Stimulated activated CD8-positive, alpha-beta memory T cell treated with anti-CD3 and anti-CD28 coated beads, Interleukin-7, amount 100 ng/mL, for 48 hours (primary cell): ENCODE measurements at places on chromosomes 5 and 9.

DNA sequence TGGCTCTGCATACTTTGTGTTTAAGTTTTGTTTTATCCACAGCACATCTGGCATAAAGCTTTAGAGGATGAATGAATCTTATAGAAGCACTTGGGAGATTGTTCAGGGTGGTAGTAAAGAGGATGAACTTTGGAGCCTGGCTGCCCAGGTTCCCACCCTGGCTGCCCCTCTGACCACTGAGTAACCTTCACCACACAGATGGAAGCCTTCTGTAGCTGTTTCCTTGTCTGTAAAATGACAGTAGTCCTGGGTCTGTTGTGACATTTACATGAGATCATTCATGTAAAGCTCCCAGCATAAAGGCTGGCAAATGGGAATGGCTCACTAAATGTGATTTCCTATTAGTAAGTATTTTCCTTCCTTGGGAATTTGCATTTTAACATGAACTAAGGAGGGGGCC, 85.7 kb upstream of the FAM169A start:
- DNase-seq, result no peak

DNA sequence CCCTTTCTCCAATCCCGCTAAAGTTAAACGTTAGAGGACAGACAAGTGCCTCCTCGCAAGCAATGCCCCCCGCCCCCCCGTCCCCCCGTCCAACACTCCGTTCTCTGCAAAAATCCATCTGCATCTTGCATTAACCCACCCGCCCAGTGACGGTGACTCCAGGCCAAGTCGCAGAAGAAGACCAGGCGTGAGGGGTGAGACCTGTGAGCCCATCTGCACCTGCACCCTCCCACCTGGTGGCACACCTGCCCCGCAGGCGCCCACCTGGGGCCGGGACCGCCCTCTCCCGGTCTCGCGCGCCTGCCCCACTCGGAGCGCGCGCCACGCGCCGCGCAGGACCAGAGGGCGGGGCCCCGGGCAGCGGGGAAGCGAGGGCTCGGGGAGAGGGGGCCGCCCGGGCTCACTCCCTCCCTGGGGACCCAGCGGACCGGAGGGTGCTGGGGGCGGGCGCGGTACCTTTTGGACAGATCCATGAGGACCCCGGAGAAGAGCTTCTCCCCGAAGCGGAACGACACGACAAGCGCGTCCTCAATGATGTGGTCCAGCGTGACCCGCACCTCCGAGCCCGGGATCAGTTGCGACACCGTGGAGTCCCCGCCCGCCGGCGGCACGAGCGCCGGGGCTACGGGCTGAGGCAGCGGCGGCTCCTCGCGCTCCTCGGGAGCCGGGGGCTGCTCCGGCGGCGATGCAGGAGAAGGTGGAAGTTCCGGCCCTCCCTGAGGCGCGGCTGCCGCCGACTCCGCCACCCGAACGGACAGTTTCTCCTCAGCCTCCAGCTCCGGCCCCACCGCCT, 705 bp downstream of the PWWP2A start:
- DNase-seq, result peak; percentile 19

GRCh38 chr5:120062515-120062917, 401.6 kb upstream of the PRR16 start:
- DNase-seq, result no peak

DNA sequence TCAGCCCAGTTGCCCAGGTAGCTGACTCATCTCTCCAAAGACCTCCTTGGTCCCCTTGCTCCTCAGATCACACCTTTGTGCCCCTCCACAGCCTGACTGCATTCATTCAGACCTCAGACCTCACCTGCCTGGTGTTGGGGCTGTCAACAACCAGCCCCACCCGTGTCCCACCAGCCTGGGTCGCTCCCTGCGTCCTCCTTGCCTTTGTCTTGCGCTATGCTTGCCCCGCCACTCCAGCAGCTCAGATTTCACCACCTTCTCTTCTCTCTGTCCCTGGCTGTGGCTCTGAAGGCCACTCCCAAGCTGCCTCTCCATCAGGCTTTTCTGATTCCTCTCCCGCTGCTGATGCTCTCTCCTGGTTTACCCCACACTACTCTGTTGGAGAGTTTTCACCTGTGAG, 103.5 kb downstream of the MVB12B start:
- no peak for DNase-seq

- no peak for DNase-seq
Observed at GRCh38 chr5:180311216-180311615, 19.3 kb upstream of the MAPK9 start.

GRCh38 chr5:53733853-53734252, 173.4 kb downstream of the NDUFS4 start:
- DNase-seq, result no peak

GRCh38 chr5:114266374-114266773, 95.5 kb upstream of the KCNN2 start:
- no peak for DNase-seq

- DNase-seq, result no peak
Observed at GRCh38 chr5:125274938-125275724, 528.7 kb upstream of the ZNF608 start.

GRCh38 chr9:110599468-110599867, 19.9 kb upstream of the SVEP1 start:
- no peak for DNase-seq

DNA sequence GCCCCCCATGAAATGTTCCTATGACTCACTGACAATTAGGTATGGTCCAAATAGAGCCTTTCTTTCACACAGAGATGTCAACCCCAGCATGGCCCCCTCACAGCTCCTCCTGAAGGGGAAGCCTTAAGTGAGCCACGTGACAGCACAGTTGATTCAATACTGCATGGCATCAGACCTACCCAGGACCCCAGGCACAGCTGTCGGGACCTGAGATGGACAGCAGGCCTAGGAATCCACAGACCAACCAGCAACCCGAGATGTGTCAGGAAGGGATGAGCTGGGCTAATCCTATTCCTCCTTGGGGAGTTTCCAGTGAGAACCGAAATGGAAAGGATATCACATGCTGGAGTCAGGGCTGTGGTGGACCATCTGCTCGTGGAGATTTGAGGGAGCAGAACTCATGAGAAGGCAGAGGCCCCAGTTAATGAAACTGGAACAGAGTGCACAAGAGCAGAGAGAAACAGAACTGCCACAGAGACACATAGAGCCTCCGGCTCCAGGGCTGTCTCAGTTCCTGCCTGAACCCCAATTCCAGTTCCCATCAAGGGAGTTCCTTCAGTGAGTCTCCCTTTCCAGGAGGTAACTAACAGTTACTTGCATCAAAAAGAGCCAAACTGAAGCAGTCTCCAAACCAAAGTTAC, 42.1 kb upstream of the SMIM23 start:
- no peak for DNase-seq

DNA sequence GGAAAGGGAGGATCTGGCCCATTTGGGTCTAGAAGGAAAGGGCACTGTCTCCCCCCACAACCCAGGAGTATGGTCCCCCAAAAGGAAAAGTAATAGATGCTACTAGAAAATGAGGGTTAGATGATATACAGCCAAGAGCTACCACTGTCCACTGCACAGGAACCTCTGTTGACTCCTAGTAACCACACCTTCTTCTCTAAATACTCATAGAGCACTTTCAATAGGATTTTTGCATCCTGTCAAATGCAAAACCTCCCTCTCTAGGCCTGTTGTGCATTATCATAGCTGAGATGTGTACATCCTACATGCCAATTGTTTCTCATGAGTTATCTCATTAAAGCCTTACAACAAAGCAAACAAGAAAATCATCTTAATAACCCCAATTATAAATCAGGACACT, 66.8 kb downstream of the THBS4 start:
- no peak for DNase-seq

GRCh38 chr5:6491919-6492290, 43.2 kb downstream of the UBE2QL1 start:
- DNase-seq, result no peak

GRCh38 chr9:131720330-131720729, 19.5 kb downstream of the RAPGEF1 start:
- no peak for DNase-seq

GRCh38 chr9:112572416-112572815, 85.8 kb downstream of the KIAA1958 start:
- no peak for DNase-seq

GRCh38 chr5:10632110-10632761, 68.4 kb downstream of the ANKRD33B start:
- peak; percentile 65 for DNase-seq

DNA sequence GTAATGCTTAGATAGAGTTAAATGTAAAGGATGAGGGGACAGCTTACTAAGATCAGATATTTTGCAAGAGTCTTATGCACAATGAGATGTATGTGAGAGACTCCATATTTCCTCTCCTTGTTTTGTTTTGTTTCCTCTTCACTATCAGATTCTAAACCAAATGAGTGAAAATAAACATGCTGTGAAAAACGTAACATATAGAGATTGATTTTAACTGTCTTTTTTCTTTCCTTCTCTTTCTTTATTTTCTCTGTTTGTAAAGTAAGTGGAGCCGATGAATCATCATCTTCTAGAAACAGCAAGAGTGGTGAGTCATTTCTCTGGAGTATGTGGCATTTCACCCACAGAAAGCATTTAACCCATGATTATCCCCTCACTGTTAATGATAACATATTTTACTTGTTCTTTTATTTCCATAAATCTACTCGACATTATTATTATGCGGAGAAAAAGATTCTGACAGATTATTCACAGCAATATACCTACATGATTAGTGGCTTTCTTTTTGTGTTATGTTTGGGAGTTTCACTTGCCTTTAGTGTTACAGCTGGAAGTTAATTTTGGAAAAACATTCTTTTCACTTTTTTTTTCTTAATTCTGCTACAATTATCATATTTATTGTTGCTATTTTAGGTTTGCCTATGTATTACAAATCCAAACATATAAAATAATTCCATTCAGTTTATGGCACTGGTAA, 2.1 kb upstream of the ANXA1 start:
- no peak for DNase-seq

DNA sequence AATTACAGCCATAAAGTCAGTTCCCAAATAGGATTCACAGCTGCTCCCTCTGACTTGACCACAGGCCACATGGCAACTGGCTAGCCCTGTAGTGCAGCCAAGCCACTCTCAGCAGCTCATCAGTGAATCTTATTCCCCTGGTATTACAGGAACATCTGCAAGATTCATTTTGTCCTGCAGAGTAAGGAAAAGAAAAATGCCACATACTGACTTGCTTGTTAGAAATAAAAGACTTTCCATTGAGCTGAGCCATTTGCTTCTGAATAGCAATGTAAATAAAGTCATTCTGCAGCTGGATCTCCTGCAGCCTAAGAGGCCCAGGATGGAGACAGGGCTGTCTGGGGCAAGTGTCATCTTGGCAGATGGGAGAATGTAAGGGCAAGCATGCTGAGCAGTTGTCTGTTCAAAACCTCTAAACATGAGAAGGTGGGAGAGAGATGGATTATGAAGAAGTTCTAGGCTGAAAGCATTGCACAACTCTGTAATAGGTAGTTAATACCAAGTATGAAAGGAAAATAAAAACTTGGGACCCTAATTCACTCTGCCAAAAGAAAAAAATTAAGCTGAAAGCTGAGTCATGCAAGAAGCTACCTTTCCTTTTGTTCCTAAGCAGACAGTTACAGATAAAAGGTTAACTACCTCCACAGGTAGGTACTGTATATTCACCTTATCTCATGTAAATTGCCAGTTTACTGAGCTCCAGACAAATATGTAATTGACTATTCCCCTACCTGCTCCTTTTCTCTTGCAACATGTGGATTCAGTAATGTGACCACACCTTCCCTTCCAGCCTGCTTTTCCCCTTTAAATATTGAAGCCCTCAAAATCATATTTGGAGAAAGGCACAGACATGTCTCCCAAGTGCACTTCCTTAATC, 244.4 kb upstream of the RAI14 start:
- no peak for DNase-seq

DNA sequence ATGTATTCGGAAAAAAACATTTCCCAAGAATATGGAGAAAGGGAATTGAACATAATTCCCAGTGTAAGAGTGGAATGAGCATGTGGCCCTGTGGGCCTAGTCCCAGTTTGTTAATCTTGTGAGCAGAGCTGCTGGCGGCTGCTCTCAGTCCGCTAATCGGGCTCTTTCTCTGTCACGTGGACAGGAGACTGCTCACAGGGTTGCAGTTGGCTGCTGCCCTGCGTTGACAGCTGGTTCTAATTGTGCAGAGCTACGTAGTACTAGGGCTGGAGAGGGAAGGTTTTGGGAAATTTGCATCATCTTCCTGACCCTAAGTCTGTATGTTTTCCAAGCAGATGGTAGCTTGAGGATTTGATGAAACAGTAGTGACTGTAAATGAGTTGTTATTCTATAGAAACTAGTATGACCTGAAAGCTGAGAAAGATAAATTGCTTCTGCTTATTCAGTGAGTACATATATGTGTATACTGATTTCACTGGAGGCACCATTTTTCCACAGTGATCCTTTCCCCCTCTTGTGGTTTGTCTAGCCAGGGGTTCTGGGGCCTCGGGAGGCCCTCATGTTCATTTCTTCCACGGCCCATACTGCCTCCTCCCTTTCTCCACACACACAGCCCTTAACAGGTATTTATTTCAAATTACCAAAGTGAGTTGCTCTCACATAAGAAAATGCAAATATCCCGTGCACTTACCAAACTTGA, 100.6 kb downstream of the ANGPTL2 start:
- no peak for DNase-seq

DNA sequence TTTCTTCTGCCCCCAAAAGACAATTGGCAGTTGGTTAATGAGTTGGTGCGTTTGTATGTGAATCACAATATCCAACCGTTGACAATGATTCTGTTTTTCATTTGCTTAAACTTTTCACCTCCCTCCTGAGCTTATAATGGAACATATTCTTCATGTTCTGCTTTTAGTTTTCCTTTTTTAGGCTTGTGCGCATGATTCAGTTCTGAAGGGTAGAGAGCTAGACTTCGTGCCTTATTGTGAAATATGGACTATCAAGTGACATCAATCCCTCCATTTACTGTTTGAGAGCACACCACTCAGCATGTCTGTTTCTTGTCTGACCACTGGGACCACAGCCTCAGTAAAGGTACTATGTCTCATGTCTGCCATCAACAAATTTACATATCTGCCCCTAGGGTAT, 30.5 kb upstream of the LPAR1 start:
- no peak for DNase-seq

DNA sequence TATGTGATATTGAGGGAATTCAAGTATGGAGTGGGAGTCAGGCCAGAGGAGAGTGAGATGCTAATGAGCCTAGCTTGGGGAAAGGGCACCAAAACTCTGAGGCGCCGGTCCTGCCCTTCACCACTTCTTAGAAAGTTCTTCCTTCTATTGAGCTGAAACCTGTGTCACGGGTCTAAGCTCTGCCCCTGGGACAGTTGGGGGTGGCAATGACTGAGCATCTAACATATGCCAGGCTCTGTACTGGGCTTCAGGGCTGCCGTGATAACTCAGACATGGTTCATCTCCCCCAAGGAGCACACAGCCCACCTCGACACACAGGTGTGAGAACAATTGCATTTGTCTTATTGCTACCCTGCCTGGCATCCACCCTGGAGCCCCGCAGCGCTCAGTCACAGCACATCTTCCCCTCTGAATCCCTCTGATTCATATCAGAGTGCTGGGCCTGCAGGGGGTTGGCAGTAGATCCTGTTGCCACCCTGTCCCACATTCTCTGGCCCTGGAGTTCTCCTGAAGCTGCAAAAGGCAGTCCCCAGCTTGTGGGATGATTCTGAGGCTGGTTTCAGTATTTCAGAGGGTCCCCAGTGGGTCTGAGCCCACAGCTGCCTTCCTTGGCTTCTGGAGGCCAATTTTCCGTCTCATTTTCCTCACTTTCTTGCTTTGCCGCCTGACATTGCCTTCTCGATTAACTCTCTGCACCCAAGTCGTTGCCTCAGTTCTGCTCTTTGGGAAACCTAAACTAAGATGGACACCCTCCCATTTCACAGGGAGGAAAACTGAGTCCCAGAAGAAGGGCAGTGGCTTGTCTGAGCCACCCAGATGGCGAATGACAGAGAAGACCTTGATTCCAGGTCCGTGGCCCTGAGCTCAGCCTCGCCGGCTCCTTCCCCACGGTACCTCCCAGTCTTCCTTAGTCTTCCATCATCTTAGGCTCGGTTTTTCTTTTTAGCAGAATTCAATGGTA, 42.5 kb downstream of the ALG2 start:
- no peak for DNase-seq
